CD4-positive, alpha-beta T cell treated with Interleukin-17A for 4 hours (primary cell): ENCODE measurements at places on chromosomes 13 and 19.

- DNase-seq, result no peak
Measured at GRCh38 chr19:13960863-13961784, 8.8 kb downstream of the DCAF15 start.

GRCh38 chr13:28753208-28753892 is 34.6 kb upstream of the SLC46A3 start:
- no peak for DNase-seq

DNA sequence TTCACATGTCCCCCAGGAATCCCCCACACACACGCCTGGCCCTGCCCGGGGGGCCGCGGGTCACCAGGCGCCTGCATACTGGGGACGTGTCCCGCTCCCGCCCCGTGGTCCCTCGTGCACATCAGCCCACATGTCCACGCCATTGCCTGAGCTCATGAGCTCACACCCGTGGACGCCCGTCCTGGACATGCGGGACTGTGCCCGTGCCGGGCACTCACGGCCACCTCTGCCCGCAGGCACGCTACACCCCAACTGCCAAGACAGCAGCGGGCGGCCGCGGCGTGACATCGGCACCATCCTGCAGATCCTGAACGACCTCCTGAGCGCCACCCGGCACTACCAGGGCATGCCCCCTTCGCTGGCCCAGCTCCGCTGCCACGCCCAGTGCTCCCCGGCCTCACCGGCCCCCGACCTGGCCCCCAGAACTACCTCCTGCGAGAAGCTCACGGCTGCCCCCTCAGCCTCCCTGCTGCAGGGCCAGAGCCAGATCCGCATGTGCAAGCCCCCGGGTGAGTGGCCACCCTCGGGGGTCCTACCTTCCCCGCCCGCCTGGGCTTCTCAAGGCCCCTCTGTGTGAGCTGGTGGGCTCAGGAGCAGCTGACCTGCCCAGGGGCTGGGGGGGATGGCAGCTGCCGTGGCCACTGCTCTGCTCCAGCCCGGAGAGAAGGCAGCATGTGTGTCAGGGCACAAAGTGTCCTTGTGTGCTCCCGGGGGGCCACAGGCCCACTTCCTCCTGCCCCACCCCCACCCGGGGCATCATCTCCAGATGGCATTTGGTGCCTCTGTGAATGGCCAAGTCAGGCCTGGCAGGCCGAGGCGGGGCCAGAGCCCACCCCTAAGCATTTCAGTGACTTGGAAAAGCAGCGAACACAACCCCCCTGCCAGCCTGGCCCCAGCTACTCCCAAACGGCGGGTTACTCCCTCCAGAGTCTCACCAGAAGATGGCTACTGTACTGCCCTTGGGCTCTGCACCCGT is 7.1 kb downstream of the MIDN start:
- no peak for DNase-seq

GRCh38 chr13:99041788-99042187 is 63.9 kb upstream of the DOCK9 start:
- DNase-seq, result no peak

DNA sequence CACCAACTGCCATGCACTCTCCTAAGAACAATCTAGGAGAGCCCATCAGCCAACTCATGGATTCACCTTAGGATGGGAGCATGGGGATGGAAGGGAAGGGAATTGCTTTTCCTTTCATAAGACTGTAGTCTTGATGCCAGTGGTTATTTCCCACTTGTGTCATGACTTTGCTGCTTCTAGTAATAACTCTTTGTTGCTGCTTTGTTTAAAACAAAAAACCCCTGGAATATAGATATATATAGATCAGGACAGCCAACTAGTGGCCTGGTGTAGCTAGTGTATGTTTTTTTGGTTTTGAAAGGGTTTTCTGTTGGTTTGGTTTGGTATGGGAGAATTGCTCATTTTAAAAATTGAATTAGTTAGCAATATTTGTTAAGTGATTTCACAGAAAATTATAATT is 39.3 kb upstream of the KCTD4 start:
- DNase-seq, result no peak

DNA sequence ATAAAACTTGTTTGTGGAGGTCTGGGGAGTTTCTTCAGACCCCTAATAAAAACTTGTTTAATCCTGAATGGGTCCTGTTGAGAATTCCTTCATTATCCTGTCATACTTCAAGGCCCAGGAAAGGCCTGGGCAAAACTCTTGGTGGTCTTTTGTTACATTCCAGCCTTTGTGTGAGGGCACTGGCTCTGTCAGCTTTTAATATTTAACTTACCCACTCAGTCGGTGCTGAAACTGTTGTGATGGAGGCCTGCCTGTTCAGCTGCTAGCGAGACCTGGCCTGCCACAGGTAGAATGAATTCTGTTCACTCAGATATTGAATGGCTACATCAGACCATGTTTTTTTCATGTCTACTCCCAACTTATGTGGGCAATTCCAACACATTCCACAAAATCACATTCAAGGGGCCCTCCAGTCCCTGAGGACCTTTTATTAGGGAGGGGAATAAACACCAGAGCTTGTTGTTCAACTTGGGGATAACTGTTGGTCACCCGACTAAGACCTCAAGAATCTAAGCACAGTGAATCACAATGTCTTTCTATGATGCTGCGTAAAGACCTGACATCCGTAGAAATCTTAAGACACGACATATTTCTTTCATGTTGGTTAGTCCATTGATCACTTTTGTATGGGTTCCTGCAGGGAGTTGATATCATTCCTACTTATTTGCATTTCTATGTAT is 12.5 kb downstream of the NLRP8 start:
- DNase-seq, result no peak

- no peak for DNase-seq
Measured at GRCh38 chr19:3968556-3969434, 2.1 kb downstream of the DAPK3 start.

DNA sequence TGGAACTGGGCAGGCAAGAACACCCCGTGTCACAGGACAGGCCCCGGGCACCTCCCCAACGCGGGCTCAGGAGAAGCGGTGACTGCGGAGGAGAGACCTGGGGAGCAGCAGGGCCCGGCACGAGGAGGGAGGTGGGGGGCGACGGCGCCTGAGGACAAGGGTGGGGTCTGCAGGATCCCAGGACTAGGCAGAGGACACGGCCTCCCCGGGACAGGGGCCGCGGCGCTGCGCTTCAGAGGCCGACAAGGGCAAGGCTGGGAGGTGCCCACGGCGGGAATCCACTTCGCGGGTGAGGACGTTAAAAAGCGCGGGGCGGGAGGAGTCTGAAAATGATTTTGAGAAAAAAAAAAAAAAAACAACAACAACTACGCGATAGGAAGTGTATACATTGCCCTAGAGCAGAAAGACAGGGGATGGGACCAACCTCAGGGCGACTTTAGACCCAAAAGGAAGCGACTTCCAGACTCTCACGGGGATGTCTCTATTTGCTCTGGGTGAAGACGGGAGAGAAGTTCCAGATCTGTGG is 44.9 kb downstream of the ZNF611 start:
- DNase-seq, result peak; percentile 48
